HT1080 (cell line): ENCODE measurements at places on chromosomes 2 and 18.

DNA sequence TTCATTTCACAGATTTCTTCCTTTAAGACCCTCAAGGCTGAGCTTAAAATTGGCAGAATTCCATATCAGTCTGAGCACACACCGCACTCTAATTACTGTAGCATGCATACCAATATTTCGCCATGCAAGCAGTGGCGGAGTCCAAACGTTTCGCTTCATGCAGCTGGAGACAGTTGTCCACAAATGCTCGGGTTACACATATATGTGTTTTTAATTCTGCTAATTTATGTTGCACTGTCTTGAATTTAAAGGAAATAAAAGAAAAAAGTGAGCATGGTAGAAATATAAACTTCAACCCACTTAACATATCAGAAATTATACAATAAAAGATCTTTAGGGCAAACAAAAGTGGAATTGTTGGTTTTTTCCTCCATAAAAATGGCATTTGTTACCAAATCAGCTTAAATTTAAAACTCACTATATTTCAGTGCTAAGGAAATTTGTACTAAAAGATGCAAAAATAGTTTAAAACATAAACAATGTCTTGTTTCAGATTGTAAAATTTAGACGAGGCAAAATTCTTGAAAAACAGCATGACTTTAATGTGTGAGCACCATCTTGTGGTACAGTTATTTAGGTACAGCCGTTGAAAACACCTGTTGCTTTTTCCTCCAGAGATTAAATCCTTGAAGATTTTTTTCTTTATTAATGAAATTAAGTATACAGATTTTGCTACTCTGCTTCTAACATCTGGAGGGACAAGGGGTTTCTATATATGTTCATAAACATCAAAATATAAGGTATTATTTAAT lies 24.1 kb upstream of the KANSL1L start:
- DNase-seq: peak; percentile 17

DNA sequence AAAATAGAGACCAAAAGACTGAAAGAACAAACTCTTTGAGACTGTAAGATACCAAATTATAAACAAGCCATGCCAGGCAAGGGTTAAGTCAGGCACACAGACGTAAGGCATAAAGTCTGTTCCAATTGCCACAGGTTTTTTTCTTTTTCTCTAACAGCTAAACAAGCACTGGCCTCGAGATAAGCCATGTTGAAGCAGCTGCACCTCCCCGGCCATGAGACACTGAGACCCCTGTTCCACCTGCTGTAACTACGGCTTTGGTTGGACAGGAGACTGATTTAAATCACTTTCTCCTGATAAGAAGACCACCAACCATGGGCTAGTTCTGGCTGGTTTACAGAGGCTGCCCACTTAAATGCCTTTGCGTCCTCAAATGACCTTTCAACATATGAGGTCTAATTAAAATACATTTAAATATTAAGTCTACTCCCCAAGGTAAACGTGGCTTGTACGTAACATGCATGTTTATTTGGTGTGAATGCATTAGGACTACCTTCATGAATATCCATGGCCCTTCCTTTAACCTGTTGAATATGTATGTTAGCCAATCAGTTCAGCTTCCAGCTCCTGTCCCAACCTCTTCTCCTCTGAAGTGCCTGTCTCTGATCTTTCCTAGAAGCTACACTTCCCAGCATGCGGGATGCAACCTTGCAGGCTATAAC lies 117.2 kb downstream of the CMPK2 start:
- no peak for DNase-seq

GRCh38 chr2:215357660-215358059 lies 45.8 kb downstream of the ATIC start:
- no peak for DNase-seq

GRCh38 chr2:63658176-63658968 lies 69.6 kb downstream of the MDH1 start:
- no peak for DNase-seq

- peak; percentile 83 for DNase-seq
These were observed 85.1 kb upstream of the FZD5 start for GRCh38 chr2:207854484-207855440.

DNA sequence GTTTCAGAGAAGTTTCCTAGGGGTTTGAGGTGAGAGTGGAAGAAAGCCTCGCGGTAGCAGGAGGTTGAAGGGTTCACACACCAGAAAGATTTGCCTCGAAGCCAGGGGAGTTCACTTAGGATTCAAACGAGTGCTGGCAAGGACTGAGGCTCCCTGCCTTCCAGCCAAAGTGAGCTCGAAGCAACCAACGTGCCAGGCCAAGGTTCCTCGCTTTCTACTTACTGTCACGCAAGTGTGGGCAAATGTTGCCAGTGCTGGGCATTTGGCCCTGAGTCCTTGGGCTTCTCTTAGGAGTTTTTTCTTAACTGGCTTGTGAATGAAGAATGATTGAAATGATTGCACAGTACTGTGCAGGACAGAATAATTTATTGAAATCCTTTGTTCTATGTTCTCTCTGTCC lies 53.6 kb downstream of the TMEM178A start:
- no peak for DNase-seq

DNA sequence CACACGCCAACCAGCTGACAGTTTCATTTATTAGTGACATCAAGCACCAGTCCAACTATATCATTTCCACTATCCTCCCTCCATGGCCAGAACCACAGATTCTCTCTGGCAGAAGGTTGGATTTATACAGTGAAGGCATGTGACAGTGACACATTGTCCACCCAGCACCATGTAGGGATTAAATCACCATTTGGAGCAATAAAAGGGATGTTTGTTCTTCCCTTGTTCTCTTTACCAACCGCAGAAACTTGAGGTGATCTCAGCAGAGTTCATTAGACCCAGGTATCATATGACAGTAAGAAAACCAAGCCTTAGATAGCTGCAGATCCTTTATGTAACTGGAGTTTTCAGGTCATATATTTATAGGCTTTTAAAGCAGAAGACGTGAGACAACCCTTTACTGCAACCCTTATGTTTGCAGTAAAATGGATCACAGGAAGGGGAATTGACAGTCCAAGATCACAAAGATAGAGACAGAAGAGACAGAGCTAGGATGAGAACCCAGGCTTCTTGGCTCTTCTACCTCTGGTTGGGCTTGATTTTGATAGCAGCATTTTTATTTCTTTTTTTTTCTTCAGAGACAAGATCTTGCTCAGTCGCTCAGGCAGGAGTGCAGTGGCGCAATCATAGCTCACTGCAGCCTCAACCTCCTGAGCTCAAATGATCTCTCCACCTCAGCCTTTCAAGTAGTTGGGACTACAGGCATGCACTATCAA lies 80.1 kb downstream of the XDH start:
- peak; percentile 94 for DNase-seq

DNA sequence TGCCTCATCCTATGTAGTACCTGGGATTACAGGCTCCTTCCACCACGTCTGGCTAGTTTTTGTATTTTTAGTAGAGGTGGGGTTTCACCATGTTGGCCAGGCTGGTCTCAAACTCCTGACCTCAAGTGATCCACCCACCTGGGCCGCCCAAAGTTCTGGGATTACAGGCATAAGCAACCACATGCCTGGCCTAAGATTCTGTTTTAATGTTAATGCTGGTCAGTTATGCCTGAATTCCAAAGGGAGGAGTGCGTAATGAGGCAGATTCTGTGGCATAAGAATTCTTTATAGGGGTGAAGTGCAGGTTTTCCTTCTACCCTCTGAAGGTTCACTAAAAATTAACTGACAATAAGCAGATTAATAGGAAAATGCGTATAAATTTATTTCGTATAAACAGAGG lies 1343.8 kb upstream of the LRRTM1 start:
- no peak for DNase-seq

GRCh38 chr2:195695002-195695631 lies 38.1 kb downstream of the SLC39A10 start:
- peak; percentile 56 for DNase-seq

GRCh38 chr2:45743531-45744396 lies 92.3 kb downstream of the PRKCE start:
- peak; percentile 43 for DNase-seq

- DNase-seq: peak; percentile 95
These were observed 42.5 kb downstream of the SDC1 start for GRCh38 chr2:20182241-20182931.

DNA sequence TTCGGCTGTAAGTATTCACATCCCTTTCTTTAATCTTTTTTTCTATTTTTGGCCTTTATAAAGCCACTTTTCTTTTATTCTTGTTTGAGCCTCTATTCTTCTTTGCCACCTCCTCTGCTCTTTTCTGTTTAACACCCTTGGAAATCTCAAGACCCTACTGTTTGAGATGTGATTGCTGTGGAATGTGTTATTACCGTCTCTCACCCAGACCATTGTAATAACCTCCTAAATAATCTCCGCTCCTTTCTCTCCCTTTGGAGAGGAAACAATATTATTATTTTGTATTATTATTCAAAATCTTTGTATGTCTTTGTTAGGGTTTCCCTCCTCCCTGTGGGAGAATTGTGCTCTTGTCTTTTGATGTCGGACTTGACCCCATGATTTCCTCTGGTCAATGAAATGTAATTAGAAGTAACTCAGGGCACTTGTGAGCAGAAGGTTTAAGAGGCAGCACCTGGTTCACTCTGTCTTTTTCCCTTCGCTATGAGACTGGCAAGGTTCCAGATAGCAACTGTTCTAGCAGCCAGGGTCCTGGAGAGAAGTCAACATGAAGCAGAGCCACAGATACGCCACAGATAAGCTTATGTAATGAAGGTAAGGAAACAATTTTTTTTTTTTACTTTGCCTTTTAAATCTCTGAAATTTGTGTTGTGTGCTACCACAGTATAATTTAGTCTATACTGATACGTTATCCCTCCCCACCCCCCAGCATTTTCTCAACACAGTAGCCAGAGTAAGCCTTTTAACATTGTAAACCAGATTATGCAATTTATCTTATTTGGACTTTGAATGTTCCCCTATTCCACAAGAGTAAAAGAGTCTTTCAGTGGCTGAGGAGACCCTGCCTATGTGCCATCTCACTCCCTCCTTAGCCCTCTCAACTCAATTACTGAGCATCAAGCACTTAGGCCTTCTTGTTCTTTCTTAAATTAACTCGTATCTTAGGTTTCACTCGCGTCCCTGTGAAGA lies 601.2 kb upstream of the ZNF804A start:
- DNase-seq: no peak

DNA sequence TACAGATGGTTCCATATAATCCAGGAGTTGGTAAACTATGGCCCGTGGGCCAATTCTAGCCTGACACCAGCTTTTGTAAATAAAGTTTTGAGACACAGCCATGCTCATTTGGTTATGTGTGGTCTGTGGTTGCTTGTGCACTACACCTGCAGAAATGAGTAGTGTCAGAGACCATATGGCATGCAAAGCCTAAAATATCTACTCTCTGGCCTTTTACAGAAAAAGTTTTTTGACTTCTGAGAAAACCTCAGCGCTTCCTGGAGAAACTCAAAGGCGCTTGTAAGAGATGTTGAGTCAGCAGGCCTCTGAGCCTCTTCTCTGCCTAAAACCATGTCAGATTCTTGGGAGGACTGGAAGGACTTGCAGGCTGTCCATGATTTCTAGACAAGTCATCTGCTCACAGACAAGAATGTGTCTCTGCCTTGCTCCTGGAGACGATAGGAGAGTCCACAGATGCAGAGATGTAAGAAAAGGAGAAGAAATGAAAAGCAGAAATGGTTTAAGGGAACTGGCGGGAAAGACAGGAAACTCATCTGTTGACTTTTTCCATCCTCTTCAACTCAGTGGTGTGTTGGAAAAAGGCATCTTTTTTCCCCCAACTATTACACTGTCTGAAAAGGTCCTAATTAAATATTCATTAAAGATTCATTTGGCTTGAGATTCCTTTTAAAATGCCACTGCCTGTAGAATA lies 5.2 kb downstream of the TTC39C start:
- DNase-seq: no peak

GRCh38 chr2:218329027-218329825 lies 27.4 kb upstream of the CATIP start:
- no peak for DNase-seq

DNA sequence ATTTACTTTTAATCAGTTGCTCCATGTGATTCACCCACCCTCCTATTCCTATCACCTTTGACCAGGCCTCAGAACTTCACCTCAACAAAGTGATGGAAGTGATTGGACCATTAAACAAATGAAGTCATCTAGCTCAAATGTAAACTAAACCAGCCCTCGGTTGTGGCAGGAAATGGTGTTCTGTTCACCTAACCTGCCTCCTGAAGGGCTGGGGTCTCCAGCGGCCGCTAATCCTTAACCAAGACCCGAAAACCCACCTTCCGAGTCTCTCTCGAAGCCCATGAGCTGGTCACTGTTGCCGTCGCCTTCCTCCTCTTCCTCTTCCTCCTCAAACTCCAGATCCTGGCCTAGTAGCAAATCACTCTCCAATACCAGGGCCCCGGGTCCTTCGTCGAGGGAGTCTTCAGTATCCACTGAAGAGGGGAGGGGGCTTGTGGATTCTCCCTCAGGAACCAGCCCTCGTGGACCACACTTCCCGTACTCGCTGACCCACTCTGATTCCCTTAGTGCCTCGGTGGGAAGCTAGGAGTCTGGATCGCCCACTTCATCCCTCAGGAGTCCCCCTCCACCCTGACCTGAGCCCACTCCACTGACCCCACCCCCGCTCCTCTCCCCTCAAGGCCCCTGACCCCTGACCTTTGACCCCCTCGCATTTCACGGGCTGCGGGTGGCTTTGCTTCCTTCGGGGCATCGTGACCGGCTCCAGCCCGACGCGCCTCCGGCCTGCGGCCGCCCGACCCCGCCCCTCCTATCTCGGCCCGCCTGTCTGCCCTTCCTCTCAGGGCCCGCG lies 503 bp downstream of the ZNF513 start:
- DNase-seq: no peak

DNA sequence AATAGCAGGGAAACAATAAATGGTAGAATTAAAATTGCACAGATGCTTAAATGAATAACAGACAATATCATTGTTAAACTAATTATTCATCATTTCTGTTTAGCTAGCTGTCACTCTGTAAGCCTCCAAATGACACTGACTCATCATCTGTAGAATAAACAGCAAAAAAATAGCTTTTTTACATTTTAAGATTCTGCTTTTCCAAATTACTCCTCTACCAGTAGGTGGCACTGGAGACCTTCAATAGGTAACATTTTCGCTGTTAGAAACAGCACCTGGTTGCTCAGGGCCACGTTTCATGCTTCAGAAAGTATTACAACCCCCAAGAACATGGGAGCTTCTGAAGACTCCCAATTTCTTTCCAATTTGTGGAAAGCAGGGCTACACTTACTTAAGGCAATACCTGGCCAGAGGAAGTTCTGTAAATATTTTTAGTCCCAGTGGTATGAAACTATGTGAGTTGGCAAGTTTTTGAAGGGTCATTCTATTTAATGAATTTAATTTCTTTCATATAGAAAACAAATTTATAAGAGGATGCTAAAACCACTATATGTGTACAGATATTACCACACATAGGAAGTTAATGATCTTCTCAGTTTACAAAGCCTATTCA lies 45.4 kb downstream of the TTN start:
- DNase-seq: peak; percentile 67

DNA sequence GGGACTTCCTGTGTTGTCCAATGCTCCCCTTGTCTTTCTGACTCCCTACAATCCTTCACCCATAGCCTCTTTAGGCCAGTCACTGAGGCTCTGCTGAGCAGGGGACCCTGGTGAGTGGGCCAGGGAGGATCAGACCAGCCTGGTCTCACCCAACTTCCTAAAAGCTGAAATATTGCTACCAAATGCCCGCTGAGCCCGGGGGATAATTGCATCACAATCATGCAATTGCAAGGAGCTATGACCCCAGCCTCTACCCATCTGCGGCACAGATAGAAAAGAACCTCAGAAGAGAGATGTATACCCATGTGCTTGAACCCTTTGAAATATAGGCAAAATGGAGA lies 3.7 kb upstream of the SP100 start:
- no peak for DNase-seq

- DNase-seq: no peak
These were observed 4.1 kb downstream of the MYO1B start for GRCh38 chr2:191249156-191249813.

GRCh38 chr18:50311650-50312049 lies 24.2 kb upstream of the CXXC1 start:
- no peak for DNase-seq

GRCh38 chr2:30577151-30577550 lies 130.1 kb downstream of the LCLAT1 start:
- DNase-seq: no peak
